ENCODE measurements at places on chromosomes 11 and 22.
A peak's percentile ranks its signal among the peaks of the same experiment; 100 is the strongest.

GRCh38 chr22:44384563-44385295 lies 72.0 kb upstream of the SHISAL1 start:
- no peak for DNase-seq

DNA sequence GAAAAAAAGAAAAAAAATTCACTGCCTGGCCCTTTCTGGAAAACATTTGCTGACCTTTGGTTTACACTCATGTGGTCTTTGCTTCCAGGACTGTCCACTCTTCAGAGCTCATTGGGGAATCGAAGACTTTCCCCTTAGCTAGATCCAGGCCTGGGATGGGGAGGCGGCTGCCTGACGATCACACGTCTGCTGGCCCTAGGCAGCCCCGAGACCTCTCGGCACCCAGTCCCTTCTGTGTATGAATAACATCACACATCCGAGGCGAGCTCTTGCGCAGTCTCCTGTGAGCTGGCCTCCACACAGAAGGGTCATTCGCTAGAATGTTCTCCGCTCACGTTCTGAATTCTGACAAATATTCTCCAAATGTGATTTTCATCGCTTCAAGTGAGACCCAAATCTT lies 25.7 kb upstream of the GAL start:
- DNase-seq = no peak

- DNase-seq = no peak
These were observed 128.2 kb upstream of the FIBIN start for GRCh38 chr11:26865703-26866102.

DNA sequence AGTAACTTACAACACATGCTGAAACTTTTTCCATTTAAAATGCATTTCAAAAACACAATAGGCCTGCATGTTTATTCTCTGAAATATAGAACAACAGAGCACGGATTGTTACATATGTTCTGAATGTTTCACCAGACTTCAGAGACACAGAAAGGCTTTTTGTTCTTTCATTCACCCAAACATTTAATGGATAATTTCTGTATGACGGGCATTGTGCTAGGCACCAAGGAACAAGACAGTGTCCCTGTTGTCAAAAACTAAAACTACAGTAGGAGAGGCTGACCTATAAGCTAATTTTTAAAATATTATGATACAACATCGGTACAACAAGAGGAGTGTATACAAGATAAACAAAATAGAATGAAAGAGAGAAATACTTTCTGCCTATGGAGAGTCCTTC lies 81.9 kb upstream of the TEAD1 start:
- DNase-seq = no peak

GRCh38 chr11:114280696-114281095 lies 15.5 kb upstream of the NNMT start:
- no peak for DNase-seq

GRCh38 chr22:32119568-32120235 lies 39.4 kb downstream of the C22orf42 start:
- no peak for DNase-seq

DNA sequence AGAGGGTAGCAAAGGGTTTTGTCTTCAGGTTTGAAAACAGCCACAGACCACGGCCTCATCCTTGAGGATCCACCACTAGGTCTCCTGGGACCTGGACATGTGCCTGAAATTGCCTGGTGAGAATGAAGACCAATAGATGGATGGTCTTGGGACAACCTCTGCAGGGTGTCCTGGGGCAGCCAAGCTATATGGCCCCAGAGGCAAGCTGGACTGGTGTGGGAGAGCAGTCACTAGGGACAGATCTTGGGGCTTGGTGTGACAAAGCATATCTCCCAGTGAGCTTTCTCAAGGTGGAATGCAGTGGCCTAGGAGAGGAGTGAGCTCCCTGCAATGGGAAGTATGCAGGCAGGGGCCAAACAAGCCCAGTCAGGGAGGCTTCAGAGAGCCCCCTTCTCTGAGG lies 13.6 kb downstream of the P2RY6 start:
- DNase-seq = no peak

DNA sequence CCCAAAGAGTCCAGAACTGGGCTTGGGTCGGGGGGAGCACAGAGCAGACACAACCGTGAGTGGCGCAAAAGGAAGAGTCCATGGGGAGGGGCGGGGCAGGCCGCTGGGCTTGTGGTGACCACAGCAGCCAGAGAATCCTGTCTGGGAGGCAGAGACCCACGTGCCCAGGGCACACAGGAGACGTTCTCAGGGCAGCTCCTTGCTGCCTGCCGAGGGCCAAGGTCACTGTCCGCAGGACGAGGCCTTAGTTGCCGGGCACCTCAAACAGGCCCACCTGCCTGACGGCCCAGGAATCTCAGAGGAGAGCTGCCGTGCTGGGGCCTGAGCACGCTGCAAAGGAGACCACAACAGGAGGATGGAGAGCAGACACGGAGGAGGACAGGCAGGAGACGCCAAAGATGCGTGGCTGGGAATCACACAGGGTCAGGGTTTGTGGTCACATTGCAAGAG lies 87.8 kb downstream of the MYEOV start:
- DNase-seq = no peak

- no peak for DNase-seq
These were observed 37.7 kb downstream of the LDLRAD3 start for GRCh38 chr11:35981581-35981980.

GRCh38 chr11:8285228-8285627 lies 21.6 kb upstream of the LMO1 start:
- no peak for DNase-seq

DNA sequence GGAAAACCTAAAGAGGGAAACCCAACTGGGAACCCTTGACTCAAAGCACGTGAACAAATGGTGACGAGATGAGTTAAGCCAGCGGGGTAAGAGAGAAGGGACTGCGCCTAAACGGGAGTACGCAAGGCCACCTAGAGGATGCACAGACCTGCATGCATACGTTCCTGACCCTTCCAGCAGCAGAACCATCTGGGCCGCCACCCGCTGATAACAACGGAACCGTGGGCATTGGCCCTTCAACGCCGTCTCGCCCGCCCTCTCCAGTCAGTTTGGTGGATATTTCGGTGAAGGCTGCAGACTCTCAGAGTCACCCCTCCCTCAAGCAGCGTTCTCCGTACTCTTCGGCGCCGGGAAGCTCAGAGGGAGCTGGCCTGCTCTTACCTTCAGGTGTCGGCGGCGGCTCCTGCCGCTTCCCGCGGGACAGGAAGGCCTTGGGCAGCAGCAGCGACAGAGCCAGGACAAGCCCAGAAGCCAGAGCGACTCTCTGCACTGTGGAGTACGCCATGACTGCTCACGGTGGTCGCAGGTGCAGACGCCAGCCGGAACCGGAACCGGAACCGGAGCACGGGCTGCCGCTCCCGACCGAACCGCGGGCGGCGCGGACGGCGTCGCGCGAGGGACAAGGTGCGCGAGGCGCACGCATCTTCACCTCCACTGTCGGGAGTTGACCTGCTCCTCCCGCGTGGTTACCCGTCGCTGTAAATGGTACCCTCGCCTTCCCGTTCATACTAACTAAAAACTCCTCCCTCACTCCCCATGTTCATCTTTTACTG lies at the start of gene RIC3:
Gene RIC3 (minus strand): TSS at position 541 of the 773 bp plus-strand sequence. CDS start 36 bp downstream, at position 505.
- peak; percentile 35 for DNase-seq

GRCh38 chr11:117409511-117409910 lies 81.9 kb downstream of the CEP164 start:
- no peak for DNase-seq

DNA sequence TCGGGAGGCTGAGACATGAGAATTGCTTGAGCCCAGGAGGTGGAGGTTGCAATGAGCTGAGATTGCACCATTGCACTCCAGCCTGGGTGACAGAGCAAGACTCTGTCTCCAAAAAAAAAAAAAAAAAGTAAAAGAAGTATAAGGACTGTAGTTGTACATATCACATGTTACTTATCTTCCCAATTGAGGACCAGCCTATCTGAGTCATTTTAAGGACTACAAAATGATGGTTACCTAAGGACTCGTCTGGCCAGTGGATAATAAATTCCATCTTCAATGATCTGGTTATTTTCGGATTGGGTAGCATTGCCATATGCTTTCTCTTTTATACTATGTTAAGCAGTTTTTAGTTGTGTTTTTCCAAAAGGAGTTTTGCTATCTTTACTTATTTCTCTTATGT lies 55.3 kb downstream of the PPFIA1 start:
- no peak for DNase-seq

GRCh38 chr11:12433571-12434324 lies 56.4 kb downstream of the PARVA start:
- no peak for DNase-seq

DNA sequence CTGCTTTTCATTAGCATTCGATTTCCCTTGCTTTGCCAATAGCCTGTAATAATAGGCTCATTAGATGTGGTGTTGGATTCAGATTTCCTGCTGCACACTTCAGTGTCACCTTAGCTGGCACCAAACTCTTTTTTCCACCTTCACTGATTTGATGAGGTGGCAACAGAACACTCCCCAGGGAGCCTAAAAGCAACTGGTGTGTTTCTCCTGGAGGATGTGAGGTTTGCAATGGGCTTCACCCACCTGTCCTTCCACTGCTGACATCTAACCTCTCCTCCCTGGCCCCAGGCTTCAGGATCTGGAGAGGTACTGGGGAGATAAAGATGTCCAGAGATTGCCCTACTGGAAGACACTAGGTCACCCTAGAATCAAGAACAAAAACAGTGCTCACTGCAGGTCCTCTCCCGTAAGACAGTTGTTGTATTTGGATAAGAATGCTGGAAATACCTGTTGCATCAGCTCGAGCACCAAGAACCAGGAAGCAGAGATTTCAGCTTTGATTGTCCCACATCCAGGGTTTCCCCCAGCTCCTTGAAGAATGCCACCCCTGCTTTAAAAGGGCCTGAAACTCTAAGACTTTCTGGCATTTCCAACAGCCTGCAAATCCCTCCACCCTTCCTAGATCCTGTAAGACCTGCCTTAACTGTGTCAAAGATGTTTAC lies 96.9 kb downstream of the SLC1A2 start:
- no peak for DNase-seq

GRCh38 chr11:118045191-118045590 lies 31.7 kb upstream of the TMPRSS4 start:
- DNase-seq = no peak

- DNase-seq = no peak
These were observed 542.9 kb downstream of the NTM start for GRCh38 chr11:131913267-131913666.

DNA sequence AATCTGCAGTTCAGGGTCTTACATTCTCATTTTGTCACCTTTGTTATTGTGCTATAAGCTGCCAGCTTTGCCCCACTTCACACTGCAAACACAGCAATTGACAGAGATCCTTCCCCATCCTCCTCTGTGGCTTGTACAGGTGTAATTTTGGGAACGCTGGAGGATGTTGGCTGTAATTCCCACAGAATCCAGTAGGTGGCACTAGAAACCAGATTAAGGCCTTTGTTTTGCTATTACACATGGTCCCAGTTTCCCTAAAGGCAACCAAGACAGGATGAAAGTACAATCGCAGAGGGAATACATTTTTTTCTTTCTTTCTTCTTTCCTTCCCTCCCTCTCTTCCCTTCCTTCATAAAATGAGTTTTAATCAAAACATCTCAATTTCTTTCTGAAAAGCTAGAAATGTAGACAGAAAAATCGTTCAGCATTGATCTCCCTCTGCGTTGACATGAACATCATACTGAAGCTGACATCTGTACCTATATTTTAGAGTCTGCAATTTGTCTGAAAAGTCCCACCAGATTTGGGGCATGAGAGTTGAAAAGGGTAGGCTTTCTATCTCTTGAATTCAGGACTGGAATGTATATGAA lies 21.3 kb upstream of the NELL1 start:
- no peak for DNase-seq

DNA sequence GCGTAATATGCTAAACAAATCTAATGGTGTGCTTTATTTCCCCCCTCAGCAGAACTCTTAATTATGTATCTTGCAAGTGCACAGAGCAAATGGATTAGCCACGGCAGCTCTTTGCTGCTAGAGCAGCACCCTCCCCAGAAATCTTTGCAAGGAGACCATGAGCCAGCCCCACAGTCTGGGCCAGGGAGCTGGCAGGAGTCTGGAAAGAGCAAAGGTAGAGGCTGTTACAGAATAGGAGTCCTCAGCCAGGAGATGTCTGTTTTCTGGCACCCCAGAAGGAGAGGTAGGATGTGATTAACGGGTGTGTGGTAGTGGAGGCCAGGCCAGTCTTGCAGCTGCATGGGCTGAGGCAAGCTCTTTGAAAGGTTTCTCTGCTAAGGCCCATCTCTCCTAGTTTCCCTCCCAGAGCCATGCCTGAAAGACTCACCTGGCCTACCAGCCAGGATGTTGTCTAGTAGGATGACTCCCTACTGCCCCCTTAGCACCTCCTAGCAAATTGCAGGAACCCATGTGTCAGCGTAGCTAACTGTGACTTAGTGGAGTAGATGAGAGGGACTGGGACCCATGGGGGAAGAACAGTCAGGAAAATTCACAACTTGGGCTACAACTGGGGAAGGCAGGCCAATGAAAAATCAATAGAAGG lies 557.2 kb downstream of the BUD13 start:
- no peak for DNase-seq

DNA sequence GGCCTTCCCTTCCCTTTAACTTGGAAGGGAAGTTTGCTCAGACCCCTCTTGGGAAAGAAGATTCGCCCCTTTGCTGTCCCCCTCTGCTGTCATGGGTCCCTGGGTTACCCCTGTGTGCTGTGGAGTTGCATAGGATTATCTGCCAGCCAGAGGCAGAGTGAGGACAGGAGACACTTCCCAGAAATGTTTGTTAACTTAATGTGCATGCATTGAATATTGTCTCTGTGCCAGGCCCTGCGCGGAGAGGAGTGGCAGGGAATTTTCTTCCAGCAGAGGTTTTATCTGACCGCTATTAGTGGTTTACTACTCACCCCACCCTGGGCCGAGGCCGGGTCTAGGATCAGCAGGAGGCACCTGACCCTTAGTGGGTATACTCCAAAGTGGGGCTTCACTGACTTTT lies 894.8 kb downstream of the TBC1D22A start:
- DNase-seq = no peak

GRCh38 chr11:35944503-35945136 lies 758 bp downstream of the LDLRAD3 start:
- DNase-seq = no peak

- DNase-seq = no peak
These were observed 11.8 kb upstream of the RAPSN start for GRCh38 chr11:47460571-47461235.

DNA sequence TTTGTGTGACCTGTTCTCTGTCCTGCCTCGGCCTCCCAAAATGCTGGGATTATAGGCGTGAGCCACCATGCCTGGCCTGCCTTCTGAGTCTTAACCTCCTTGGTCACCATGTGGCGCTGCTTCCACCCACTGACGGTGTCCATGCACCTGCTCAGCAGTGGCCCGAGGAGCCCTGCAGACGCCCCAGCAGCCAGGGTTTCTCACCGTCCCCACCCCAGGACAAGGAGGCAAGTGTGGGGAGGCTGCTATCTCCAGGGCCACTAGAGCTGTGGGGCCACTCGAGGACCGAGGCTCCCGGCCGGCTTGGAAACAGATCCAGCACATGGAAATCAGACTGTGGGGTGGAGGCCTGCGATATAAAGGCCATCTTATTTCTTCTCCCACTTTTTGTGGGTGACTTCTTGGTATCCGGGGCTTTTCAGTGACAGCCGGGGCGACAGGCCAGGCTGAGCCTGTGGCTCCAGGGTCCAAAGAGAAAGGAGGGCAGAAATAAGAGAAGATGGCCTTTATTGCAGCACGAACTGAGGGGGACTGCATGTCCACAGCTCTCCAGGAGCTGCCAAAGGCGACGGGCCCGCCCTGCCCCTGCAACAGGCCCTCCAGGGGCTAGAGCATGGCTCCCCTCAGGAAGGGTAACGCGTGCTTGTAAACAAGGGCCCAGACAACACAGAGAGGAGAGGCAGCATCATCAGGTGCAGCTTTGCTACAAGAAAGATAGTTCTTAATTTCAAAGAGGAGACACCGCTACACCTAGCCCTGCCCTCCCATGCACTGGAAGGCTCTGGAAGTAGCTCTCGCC lies 15.0 kb downstream of the TSPO start:
- DNase-seq = no peak

All from stimulated activated CD8-positive, alpha-beta memory T cell treated with anti-CD3 and anti-CD28 coated beads, Interleukin-7, amount 100 ng/mL, for 4 hours (primary cell).